ENCODE measurements at places on chromosomes 11 and 22. TPM values are rescaled to one million over a fixed set of nuclear protein-coding genes. Genes with fewer than 3 reads are reported as not detected.

- no peak for DNase-seq
Measured at GRCh38 chr11:30000986-30001750, 15.7 kb downstream of the KCNA4 start.

GRCh38 chr22:39967103-39967829 lies 7.1 kb downstream of the TMA7B start:
- DNase-seq: no peak

The DRD2 gene
- not detected for polyA plus RNA-seq

The NTM gene
- not detected for polyA plus RNA-seq

The TNKS1BP1 gene
- 15.0 TPM for polyA plus RNA-seq

DNA sequence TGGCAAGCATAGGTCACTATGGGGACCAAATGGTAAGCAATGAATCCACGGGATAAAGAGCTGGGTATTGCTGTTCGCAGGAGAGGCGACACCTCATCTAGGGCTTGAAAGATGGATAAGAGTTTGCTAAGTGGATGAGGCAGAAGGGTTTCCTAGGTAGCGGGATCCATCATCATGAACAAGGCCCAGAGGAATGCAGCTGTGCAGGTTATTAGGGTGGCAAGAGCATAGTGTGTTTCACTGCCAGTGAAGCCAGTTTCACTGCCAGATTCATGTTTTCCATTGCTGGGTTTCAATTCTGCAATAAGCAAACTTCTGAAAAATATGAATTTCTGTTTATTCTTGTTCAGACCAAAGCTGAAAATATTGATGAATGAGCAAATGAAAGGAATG lies 27.2 kb downstream of the WEE1 start:
- no peak for DNase-seq

The JHY gene
- not detected for polyA plus RNA-seq

- DNase-seq: no peak
Measured at GRCh38 chr11:1643146-1643690, 13.6 kb downstream of the KRTAP5-5 start.

- peak; percentile 7 for DNase-seq
Measured at GRCh38 chr11:84398017-84398626, 1112.0 kb upstream of the CCDC90B start.

- DNase-seq: peak; percentile 65
Measured at GRCh38 chr11:100777103-100777502, 90.0 kb downstream of the ARHGAP42 start.

The MS4A6A gene
- polyA plus RNA-seq: not detected

The NAALADL1 gene
- polyA plus RNA-seq: 67.5 TPM

DNA sequence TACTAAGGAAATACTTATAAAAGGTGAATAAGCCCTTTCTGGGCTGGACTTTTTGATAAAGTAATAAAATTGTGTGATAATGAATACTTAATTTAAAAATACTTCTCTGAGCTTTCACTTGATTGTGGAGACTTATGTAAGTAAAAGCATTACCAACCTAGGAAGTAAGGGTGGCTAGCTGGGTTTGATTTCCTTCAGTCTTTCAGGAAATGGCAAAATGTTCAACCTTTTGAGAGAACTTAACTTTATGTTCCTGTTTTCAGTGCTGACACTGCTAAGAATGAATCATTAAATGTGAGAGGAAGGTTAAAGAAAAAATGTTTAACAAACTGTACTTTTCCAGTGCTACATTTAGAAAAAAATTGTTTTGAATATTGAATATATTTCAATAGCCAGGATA lies 900.3 kb downstream of the METTL15 start:
- no peak for DNase-seq

- peak; percentile 16 for DNase-seq
Measured at GRCh38 chr11:11010624-11011127, 152.8 kb upstream of the ZBED5 start.
